Activated T-cell treated with anti-CD3 and anti-CD28 coated beads, Interleukin-2, amount 50 U/mL, for 1 hour (primary cell): ENCODE measurements at places on chromosomes 1 and 21.

- DNase-seq: no peak
Observed at GRCh38 chr21:32183396-32183795, 95.5 kb downstream of the MIS18A start.

DNA sequence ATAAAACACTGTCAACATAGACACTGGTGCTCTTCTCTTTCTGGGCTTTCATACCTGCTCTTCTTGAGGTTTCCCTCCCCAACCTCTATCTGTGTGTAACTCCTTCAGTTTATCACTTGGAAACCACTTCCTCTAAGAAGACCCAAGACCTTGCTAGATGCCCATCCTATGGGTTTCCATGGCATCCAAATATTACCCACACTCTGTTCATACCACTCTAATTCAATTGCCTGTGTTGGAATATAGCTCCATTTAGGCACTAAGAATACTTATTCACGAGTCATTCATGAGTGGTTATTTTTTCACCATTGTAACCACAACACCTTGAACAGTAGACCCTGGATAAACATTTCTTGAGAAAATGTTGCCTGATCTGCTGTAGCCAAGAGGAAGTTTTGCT is 231.1 kb upstream of the SGIP1 start:
- DNase-seq: no peak

DNA sequence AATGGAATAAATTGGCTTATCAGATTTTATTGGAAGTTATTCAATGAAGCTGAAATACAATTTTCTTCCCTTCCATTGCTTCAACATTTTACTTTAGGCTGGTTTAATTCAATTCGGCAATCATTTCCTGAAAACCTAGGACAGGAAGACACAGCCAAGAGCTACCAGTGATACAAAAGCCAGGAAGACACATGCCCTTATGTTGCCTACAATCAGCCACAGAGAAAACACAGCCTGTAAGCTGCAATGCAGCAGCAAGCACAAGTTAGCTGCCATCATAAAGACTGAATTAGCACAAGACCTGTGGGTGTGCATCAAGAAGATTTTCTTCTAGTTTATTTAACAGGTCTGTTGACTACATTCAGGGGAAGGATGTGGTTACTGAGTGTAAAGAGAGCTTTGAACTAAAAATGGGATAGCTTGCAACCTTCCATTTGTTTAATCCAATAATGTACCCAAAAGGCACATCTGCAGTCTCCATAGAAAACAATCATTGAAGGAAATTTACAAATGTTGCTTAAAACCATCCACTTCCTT is 193.8 kb downstream of the KCNH1 start:
- DNase-seq: no peak

DNA sequence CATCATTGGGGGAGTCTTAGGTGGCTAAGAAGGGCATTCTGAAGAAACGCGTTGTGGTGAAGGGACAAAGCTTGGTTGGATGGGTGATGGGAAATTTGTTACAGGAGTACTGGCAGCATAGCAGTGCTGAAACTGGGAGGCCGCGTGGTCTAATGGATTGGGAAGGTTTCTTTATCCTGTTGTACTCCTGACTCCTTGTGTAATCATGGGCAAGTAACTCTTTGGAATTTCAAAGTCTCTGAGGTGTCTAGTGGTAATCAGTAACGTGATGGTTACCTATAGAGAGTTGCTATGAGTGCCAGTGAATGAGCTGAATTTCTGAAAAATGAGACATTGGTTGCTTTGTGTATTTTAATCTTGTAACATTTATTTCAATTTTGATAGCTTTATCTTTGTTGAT is 18.5 kb downstream of the DONSON start:
- no peak for DNase-seq

DNA sequence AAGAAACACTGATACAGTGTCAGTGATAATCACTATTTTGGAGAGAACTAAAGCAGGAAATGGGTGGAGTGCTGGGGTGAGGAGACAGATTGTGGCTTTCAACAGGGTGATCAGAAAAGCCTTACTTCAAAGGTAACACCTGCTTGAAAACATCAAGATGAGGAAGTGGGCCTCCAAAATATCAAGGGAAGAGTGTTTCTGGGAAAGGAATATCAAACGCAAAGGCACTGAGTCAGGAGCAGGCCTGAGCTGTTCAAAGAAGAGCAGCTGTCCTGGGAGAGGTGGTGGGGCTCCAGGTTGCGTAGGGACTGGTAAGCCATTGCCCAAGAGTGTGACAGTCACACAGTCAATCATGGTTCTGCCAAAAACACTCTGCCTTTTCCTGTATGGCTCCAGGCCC is 47.1 kb upstream of the ATP1A1 start:
- peak; percentile 59 for DNase-seq

DNA sequence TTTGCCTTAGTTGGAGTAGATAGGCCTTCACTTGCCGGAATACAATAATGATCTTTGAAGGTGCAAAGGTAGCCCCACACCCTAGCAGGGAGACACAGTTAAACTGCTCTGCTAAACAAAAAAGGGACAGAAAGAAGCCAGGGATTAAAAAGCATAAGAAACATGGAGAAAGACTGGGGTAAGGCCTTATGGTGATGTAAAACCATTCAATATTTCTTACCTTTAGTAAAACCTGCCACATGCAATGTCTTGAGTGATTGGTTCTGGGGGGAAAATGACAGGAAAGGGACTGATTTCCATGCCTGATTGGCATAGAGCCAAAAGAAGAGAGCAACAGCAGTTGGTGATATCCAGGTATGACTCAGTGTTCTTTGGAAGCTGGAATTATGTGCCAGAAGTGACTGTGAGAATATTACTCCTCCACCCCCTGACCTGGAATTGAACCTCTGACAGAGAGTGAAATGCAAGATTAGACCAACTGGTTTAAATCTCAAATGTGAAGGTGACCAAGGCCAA is 8.1 kb downstream of the DNASE2B start:
- DNase-seq: no peak

DNA sequence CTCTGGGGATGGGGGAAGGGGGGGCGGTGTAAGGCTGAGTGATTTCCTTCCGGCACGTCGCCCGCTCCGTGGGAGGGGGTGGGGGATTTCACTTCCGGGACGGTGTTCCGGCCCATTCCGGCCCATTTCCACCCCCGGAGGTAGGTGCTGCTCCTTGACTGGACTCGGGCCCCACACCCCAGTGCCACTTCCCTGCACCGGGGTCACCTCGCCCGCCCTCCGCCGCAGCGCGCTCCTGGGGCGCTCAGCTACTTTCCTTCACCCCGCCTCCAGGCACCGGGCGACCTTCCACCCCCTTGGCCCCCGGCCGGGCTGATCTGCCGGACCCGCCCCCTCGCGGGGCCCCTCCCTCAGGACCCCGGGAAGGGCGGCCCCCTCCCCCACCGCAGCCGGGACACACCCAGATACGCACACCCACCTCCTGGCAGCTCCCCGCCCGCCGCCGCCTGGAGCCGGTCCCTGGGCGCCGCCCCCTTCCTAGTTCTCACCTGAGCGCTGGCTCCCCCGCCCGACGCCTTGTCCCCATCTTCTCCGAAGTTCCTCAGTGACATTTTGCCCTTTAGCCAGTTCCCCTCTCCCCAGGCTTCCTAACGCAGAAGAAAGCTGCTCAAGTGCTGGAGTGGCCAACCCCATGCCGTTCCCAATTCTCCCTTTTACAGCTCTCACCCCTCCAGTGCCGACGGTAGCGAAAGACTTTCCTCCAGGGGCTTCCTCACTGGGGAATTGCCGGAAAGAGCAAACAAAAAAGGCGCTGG is at the start of gene ZBTB37:
Gene ZBTB37 (plus strand): TSS at position 115 of the 755 bp plus-strand sequence. CDS start 1,846 bp downstream, outside the sequence.
- DNase-seq: peak; percentile 89

GRCh38 chr1:115949156-115949555 is 27.2 kb upstream of the SLC22A15 start:
- DNase-seq: no peak

DNA sequence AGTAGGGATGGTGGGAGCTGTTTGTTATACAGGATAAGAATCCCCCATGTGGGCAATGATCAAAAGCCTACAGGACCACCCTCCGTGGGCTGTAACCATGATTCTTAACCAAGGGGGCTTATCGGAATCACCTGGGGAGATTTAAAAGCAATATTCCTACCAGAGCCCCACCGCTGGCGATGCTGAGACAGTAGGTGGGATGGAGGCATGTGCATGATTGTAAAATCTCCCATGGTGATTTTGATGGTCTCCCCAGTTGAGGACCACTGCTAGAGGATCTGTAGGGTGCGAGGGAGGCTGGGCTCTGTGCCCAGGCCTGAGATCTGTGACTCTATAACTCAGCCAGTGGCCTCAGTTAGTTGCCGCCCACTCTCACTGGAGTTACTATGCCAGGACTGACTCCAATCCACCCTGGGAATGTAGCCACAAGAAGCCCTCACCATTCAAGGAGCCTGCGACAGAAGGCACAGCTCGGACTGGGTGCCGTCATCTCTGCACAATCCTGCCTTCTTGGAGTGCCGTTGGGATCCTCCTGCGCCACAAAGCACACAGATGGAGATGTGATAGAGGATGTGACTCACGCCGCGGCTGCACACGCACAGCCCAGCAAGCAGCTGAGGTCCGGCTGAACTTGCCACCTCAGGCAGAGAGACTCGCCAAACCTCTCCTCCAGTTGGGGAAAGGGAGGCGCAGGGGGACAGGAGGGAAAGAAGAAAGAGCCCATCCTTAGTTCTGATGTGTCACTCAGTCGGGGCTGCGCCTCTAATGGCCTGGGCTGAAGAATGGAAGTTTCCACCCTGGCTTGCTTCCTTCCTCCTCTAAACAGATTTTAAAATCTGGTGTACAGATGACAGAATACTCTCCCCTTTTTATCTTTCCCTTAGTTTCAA is 26.5 kb downstream of the AKNAD1 start:
- no peak for DNase-seq

- no peak for DNase-seq
Observed at GRCh38 chr21:41358193-41359166, 3.3 kb upstream of the MX2 start.

GRCh38 chr1:53051676-53052075 is 10.3 kb upstream of the PODN start:
- no peak for DNase-seq

- DNase-seq: no peak
Observed at GRCh38 chr1:228508840-228509415, 21.7 kb downstream of the RNF187 start.

GRCh38 chr1:66359815-66360214 is 174.1 kb upstream of the SGIP1 start:
- no peak for DNase-seq

GRCh38 chr1:147389532-147390184 is 147.2 kb downstream of the CHD1L start:
- peak; percentile 19 for DNase-seq

DNA sequence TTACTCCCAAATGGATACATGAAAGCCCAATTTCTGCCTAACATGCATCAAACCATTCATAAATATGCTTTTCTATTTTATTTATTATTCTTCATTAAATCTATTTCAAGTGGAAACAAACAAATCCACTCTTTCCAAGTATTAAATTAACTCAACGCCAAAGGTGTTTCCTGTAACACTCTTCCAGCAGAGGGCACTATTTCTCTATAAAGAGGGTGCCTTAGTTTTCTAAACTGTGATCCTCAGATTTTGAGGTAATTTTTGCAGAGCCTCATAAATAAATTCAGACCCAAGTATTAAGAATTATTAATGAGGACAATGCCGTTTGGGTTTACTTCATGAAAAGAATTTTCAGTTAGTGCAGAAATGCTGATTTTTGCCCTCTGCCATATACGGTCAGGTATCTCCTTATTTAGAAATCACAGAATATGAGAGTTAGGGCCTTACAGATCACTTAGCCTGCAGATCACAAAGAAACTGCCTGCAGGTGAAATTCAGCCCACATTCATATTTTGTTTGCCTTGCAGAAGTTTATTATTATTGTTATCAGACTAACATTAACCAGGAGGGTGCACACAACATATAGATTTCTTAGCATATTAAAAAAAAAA is 40.1 kb upstream of the MYSM1 start:
- no peak for DNase-seq

GRCh38 chr1:46008585-46008984 is 123.8 kb downstream of the PIK3R3 start:
- DNase-seq: no peak

DNA sequence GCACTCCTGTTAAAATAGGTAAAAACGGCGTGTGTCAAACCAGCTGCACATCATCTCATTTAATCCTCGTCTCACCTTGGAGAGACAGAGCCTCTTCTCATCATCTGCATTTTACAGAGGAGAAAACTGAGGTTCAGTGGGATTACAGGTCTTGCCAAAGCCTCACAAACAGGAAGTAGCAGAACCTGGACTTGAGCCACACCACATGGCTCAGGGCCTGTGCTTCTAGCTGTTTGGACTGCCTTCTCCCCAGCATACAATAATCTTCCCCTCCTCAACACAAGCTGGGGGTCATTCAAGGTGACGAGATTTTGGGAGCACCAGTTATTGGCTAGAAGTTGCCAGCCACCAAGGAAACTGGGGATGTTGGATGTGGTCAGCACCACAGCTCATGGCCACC is 167.9 kb upstream of the ZC3H12A start:
- no peak for DNase-seq

GRCh38 chr1:36847761-36848160 is 186.6 kb downstream of the GRIK3 start:
- no peak for DNase-seq

DNA sequence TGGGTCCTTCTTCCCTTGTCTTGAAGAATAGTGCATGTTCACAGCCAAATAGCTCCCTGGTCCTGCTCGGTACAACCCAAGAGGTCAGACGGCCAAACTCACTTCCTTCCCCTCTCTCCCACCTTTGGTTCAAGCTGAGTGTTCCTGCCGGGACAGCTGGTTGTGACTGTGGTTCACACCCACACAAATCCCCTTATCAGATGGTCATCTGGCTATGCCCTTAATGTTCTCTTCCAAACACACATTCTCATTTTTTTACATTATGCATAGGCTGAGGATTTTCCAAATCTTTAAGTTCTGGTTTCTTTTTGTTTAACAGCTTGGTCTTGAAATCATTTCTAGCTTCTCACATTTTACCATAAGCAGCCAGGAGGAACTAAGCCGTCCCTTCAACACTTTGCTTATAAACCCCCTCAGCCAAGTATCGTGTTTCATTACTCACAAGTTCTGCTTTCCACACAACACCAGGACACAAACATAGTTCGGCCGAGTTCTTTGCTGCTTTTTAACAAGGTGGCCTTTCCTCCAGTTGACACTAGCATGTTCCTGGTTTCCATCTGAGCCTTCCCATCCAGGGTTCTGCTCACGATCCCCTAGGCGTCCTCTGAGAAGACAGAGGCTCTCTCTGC is 19.7 kb upstream of the TSPEAR start:
- DNase-seq: no peak

DNA sequence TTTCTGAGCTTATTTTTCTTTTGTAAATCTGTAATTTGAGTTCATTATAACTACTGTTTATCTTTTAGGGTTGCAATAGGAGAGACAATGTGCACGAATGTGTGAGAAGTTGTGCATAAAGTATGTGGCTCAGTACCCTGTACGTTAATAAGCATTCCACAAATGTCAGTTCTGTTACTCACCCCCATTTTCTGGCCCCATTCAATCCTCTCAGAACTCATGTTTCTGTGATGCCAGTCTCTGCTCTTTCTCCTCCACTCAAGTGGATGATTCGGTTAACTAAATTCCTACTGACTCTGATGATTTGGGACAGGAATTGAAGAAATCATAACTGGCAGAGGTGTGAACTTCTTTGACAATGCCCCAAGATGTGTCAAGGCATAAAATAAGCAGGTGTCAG is 10.2 kb upstream of the DMRTB1 start:
- DNase-seq: no peak
